Thyroid gland (tissue), 4 donors: ENCODE measurements at places on chromosomes 13 and 19. TPM values are rescaled to one million over a fixed set of nuclear protein-coding genes. Genes with fewer than 3 reads are reported as not detected.

GRCh38 chr13:51231456-51231855 is 9.3 kb downstream of the FAM124A start:
- peak overlapping the region; percentile 70 for H3K27ac ChIP-seq
- H3K4me1 ChIP-seq, result peaks cover 33% of the 10 kb centered on the region
- no peak overlapping the region for H3K4me3 ChIP-seq
- H3K27me3 ChIP-seq, result no peaks in the 10 kb centered on the region
- no peaks in the 10 kb centered on the region for H3K36me3 ChIP-seq

DNA sequence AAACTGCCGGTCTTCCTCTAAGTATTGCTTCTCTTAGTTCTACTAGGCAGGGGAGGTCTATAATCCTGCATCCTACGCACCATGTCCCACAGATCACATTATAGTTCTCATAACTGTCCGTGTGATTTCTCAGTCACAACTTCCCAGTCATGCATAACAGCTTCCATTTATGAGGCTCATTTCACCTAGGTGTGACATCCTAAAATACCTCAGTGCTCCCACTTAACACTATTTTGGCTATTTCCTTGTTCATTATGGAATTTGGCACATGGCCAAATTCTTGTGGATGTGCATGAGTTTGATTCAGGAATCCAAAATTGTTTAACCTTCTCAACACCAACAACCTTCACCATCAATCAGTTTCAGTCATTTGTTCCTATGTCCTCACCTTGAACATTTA is 989.9 kb downstream of the OLFM4 start:
- H3K27me3 ChIP-seq, result no peaks in the 10 kb centered on the region
- DNase-seq, result no peak
- H3K36me3 ChIP-seq, result no peaks in the 10 kb centered on the region
- no peak overlapping the region for H3K4me3 ChIP-seq

- H3K27me3 ChIP-seq, result no peaks in the 10 kb centered on the region
- peak; percentile 79 for DNase-seq
- H3K27ac ChIP-seq, result peak overlapping the region; percentile 45
- H3K4me1 ChIP-seq, result no peaks in the 10 kb centered on the region
Observed at GRCh38 chr19:55088543-55089341, 13.1 kb downstream of the EPS8L1 start.

DNA sequence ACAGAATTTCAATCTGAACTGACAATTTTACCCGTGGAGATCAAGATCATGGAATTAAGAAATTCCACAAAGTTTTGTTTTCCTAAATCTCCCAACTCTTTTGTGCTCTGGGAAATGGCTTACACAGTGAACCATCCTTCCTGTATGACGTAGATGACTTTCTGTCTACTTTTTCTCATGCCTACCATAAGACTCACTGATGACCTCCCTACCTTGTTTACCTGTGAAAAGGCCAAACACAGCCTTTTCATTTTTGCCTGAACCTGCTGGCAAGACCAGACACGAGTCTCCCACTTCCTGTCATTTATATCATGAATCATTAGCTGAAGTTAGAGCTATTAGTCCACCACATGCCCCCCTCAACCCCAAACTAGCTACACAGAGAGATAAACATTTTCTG is 4.6 kb upstream of the KBTBD6 start:
- H3K4me1 ChIP-seq, result peaks cover 5% of the 10 kb centered on the region
- no peak overlapping the region for H3K27ac ChIP-seq

The RFPL4A gene
- total RNA-seq, result not detected

The FFAR2 gene
- total RNA-seq, result not detected

DNA sequence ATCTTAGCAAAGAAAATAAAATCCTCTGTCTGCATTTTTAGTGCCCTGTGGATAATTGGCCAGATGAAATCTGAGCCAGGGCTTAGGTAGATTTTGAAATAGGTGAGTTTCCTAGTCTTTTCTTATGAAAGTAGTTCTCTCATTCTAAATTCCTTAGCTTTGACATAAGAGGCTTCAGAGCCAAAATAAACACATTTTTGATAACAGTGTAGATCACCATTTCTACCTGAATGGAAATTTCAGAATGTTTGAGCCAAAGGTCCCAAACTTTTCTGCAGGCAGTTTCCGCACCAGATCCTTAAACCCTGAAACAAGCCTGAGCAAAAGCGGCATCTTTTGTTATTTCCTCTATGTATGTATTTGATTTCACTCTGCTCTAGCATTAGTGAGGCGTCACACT is 551.2 kb downstream of the EFNB2 start:
- no peaks in the 10 kb centered on the region for H3K36me3 ChIP-seq
- H3K27me3 ChIP-seq, result no peaks in the 10 kb centered on the region
- DNase-seq, result no peak
- H3K4me1 ChIP-seq, result no peaks in the 10 kb centered on the region
- H3K27ac ChIP-seq, result no peak overlapping the region
- H3K4me3 ChIP-seq, result no peak overlapping the region

- H3K27me3 ChIP-seq, result no peaks in the 10 kb centered on the region
- DNase-seq, result peak; percentile 87
Observed at GRCh38 chr19:46471116-46471733, at the start of gene PNMA8A. PNMA8A (minus strand) TSS chr19:46471563; CDS start chr19:46471035, 528 bp downstream.

- DNase-seq, result no peak
- no peak overlapping the region for H3K4me3 ChIP-seq
- H3K27me3 ChIP-seq, result no peaks in the 10 kb centered on the region
- no peak overlapping the region for H3K27ac ChIP-seq
Observed at GRCh38 chr13:111954661-111955411, 112.1 kb upstream of the SOX1 start.

DNA sequence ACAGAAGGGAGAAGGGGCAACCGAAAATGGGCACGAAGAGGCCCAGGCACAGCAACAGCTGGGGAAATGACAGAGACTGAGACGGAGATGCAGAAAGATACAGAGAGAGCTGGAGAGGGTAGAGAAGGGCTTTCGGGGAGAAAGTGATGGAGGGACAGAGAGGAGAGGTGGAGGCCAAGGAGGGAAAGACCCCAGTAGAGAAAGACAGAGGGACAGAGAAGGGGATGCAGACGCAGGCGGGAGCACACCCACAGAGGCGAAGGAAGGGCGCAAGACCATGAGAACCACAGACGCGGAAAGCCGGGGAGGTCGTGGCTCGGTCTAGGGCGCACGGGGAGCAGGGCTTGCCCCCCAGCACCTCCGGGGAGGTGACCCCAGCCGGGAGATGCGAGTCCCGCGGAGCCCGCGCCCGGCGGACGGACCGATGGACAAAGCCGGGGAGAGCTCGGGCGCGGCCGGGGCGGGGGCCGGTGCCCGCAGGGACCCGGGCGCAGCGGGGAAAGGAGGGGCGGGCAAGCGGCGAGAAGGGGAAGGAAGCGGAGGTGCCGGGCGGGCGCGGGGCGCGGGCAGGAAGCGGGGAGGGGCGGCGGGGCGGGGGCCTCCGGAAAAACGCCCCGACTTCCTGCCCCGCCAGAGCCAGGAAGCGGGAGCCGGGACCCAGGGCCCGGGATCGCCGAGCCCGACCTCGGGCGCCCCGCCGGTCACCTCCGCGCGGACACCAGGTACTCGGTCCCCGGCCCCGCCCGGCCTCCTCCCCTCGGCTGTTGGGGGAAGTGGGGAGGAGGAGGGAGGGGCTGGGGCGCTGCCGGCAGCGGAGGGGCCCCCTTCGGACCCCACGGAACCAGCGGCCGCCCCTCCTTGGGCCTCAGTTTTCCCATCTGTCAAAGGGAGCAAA is at the start of gene ARHGEF1:
TSS of gene ARHGEF1 (plus strand) at position 617 of the 895 bp plus-strand sequence. CDS start 4,899 bp downstream, outside the sequence.
- peak within 1 kb of the TSS; percentile 79 for H3K27ac ChIP-seq
- H3K4me1 ChIP-seq, result peaks cover 14% of the 10 kb centered on the region
- peak within 1 kb of the TSS; percentile 74 for H3K4me3 ChIP-seq
- peak; percentile 40 for DNase-seq
- H3K27me3 ChIP-seq, result no peaks in the 10 kb centered on the region
- no peaks in the 10 kb centered on the region for H3K36me3 ChIP-seq

The DMWD gene
- total RNA-seq, result 69.7 TPM

GRCh38 chr19:55141696-55142095 is 7.3 kb downstream of the TNNT1 start:
- H3K27me3 ChIP-seq, result peaks cover 15% of the 10 kb centered on the region
- no peak overlapping the region for H3K27ac ChIP-seq
- no peak for DNase-seq

GRCh38 chr19:35225951-35226350 is 2.6 kb downstream of the FAM187B start:
- H3K27ac ChIP-seq, result no peak overlapping the region
- DNase-seq, result no peak
- H3K4me3 ChIP-seq, result no peak overlapping the region
- H3K27me3 ChIP-seq, result no peaks in the 10 kb centered on the region
- H3K36me3 ChIP-seq, result no peaks in the 10 kb centered on the region
